ENCODE measurements at places on chromosomes 2 and 18.
A peak's percentile ranks its signal among the peaks of the same experiment; 100 is the strongest.

- no peak for DNase-seq
Measured at GRCh38 chr2:197042739-197043196, 116.3 kb upstream of the PGAP1 start.

DNA sequence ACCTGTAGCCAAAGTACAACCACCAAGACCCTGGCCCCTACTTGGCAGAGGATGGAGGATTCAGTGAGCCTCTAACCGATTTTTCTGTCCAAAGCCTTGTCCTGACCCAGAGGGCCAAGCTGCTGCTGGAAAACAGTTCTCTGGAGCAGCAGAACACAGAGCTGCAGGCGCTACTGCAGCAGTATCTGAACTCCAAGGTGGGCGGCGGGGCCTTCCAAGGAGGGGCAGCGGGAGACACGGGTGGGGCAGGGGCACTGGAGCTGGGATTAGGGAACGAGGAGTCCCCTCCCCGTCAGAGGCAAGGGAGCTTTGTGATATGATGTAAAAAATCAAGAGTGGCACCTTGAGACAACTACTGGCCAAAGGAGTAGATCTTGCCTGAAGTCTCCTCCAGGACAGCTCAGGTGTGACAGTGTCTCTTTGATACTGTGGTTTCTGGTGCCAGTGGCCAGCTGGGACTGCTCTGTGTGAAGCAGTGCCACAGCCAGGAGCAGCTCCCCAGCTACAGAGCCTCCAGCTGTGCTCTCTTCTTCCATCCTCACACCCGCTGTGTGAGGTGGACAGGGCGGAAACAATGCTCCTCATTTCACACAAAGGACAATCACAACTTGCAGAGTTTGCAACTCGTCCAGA is 22.8 kb downstream of the OTOF start:
- no peak for DNase-seq

- DNase-seq: peak; percentile 85
Measured at GRCh38 chr2:46719487-46719886, 196.1 kb downstream of the MCFD2 start.

GRCh38 chr18:55220523-55220922 is 261.3 kb upstream of the CCDC68 start:
- peak; percentile 28 for DNase-seq

DNA sequence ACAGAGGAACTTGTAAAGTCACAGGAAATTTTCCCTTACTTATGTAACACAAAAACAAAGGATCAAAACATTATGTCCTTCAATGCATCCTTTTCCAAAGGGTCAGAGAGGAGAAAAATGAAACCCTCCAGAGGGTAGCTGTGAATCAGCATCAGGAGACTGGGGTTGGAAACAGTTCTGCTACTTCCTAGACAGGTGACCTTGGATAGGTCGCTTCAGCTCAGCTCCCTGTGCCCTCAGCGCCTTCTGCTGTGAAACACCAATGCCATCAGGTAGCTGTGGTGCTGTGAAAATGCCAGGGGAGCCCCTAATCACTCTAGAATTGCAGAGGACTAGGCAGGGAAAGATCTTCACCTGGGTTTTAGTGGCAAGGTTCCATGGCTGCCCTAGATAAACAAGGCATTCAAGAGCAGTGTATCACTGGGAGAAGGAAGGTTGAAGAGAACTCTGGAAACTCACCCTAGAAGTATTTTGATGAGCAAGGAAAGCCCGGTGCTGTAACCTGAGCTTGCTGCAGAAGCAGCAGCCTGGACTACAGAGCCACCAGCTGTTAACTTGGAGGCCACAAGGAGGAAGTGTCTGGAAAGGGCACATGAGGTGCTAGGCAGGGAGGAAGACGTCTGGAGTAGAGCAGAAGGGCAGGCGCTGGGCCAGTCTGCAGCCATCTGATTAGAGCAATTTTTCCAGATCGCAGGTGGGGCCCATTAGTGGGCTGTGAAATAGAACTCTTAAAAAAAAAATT is 100.7 kb upstream of the MCFD2 start:
- peak; percentile 92 for DNase-seq

Measured in choroid plexus epithelial cell (primary cell).